ENCODE measurements at places on chromosomes 16 and 17. TPM values are rescaled to one million over a fixed set of nuclear protein-coding genes. Genes with fewer than 3 reads are reported as not detected.

DNA sequence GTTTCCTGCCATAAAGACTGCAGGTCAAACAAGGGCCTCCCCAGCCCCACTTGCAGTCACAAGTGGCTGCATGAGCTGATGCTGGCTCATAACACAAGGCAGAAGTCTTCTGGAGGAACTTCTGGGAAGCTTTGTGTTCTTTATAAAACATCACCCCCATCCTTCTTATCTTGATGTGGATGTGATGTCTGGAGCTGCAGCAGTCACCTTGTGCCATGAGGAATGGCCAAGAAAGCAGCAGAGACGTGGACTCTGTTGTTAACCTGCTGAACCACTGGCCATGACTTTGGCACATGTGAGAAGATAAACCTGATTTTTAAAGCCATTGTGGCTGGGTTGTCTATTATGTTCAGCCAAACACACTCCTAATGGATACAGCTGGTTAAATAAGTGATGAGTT lies 41.8 kb downstream of the FOXL1 start:
- DNase-seq, result no peak

DNA sequence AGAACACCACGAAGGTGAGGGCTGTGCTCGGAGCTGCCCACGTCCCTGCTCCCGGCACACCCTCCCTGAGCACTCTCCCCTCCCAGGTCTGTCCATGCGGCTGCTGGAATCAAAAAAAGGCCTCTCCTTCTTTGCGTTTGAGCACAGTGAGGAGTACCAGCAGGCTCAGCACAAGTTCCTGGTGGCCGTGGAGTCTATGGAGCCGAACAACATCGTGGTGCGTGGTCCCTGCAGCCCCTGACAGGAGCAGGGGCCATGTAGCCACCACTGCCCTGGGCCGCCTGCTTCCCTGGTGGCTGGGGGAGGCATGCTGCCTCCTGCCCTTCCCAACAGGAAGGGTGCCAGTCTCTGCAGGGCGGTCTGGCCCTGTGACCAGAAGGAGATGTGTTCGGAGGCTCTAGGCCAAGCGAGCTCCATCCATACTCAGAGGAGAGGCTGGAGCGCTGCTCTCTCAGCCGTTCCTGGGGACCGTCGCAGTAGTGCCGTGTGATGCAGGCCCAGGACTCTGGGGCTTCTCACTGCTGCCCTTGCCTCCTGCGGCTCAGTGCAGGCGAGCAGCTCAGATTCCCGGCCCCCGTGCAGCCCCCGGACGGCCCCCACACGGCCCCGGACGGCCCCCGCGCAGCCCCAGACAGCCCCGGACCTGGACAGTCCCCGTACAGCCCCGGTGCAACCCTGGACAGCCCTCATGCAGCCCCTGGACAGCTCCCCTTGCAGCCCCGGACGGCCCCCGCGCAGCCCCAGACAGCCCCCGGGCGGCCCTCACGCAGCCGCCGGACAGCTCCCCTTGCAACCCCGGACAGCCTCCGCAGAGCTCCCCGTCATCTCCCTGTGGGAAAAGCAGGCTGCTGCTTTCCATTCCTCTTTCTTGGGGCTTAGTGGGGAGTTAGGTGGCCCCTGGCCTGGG lies 20.5 kb downstream of the TCF25 start:
- no peak for DNase-seq

WDR81 gene
- total RNA-seq, result 12.5 TPM

- no peak for DNase-seq
Measured at GRCh38 chr17:49762151-49762941, 1.6 kb downstream of the FAM117A start.

PIK3R5 gene
- total RNA-seq, result not detected

DNA sequence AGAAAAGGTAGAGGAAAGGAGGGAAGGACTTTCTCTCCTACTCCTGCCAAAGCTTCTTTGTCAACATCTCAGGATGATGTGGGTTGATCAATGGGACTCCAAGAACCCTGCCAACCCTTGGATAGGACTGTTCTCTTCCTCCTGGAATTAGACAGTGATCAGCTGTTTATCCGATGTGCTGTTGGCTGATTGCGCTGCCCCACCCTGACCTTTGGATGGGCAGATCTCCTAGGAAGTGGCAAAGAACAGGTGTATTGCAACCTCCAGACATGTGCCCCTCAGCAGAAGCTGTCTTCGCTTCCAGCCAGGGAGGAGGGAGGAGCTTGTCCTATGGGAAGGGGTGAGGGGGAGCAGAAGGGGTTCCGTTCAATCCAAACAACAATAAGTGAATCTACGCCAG lies 30.5 kb downstream of the SLC5A11 start:
- no peak for DNase-seq

- DNase-seq, result no peak
Measured at GRCh38 chr17:51269991-51270390, 9.6 kb downstream of the UTP18 start.

DNA sequence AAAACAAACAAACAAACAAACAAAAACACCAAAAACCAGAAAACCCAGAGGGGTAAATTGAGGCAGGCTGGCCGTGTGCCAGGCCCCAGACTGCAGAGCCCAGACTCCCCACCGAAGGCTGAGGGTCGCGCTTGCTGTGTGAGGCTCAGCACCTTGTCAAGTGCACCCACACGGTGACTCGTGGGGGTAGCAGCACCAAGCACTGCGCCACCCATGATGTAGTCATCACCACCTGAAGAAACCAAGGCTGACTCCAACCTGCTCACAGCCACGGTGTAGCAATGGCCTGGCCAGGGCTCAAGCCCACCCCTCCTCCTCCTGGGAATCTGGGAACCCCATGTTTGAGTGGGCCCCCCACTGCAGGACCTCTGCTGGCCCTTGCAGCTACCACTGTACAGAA lies 11.9 kb downstream of the MCRIP1 start:
- DNase-seq, result no peak

DNA sequence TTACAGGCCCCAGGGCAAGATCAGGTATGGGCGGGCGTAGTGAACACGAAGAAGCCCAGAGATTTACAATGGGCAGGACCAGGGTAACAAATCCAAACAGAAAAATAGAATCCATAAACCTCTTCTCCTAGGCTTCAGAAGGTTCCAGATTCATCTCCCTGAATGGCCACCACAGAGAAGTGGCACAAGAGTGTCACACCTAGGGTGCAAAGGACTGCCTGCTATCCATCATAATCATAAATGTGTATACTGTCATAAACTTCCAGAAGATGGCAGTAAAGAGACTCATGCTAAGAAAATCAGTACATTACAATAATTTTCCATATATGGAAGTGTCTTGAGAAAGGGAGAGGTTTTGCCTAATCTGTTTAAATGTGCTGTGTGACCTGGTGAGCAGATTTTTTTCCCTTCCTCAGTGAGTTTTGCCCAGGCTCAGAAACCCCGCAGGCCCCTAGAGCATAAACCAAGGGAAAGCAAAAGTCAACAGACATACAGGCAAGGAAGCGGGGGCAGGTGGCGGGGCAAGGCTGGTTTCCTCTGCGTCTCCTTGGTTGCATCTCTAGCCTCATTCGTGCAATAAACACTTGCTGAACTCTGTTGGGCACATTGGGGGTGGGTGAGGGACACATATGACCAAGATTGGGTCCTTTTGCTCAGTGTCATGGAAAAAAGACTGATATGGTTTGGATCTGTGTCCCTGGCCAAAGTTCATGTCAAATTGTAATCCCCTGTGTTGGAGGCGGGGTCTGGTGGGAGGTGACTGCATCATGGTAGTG lies 92.0 kb upstream of the CDH5 start:
- peak; percentile 20 for DNase-seq

GRCh38 chr17:33091271-33091670 lies 99.6 kb downstream of the SPACA3 start:
- DNase-seq, result no peak

KRTAP4-3 gene
- not detected for total RNA-seq

Data from HepG2 (cell line).